ENCODE measurements at places on chromosomes 12 and 14.

- no peak for DNase-seq
These were observed 13.9 kb downstream of the ZDHHC17 start for GRCh38 chr12:76777765-76778216.

- DNase-seq, result no peak
These were observed 212.3 kb upstream of the FOXN3 start for GRCh38 chr14:89629383-89629782.

GRCh38 chr14:71508901-71509300, 423.3 kb upstream of the RGS6 start:
- DNase-seq, result no peak

DNA sequence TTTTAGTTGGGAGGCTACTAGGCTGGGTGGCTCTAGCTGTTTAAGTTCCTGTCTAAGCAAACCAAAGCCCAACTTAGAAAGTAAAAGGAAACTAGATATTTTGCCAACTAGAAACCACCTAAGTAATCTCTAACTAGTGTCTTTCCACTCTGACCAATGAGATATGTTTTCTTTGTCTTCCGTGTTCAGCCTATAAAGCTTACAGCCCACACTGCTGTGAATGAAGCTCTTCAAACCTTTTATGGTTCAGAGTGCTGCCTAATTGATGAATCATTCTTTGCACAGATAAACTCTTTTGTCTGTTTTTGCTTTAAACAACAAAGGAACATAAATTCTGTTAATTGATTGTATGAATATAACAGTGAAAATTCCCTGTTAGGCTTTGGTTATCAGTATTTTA, 66.1 kb downstream of the FUT8 start:
- peak; percentile 61 for DNase-seq

DNA sequence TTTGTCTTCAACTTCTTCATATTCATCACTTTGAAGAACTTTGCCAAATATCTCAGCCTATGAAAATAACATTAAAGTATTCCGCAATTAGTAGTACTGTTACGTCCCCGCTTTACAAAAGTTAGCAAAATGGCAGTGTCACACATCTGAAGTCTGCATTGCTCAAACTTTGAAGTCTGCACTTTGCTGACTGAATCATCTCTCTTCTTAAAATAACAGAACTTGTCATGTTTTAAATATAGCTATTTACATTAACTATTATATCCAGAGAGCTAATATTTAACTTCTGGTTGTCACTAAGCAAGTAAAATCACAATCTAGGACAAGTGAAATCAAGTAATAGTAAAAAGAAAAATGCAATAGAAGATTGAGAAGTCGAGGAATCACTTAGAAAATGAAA, 34.5 kb downstream of the IPO8 start:
- DNase-seq, result peak; percentile 7

GRCh38 chr14:22973217-22974032, 8.9 kb downstream of the AJUBA start:
- DNase-seq, result peak; percentile 81

DNA sequence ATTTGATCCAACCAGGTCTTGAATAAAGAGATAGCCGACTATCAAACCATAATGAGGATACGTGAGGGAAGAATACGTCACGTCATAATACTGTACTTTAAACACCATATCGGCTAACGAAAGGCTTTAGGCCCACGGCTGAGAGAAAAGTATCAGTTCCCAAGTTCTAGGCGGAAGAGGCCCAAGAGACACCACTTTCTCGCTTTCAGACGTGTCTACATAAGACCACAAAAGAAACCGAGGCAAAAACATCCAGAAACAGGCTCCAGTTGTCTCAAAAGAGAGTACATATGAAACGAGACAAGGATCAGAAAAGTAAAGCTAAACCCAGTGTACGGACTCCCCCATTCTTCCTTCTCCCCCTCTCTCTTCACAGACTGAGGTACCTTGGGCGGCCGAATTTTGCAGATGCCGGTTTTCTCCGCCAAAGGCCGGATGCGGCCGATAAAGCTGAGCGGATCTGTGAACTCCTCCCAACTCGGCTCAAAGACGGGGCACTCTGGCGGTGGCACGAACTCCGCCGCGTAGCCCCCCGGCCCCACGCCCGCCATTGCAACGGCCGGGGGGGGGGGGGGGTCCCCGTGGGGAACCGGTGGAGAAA, 479 bp downstream of the KDM5A start:
- DNase-seq, result peak; percentile 32

DNA sequence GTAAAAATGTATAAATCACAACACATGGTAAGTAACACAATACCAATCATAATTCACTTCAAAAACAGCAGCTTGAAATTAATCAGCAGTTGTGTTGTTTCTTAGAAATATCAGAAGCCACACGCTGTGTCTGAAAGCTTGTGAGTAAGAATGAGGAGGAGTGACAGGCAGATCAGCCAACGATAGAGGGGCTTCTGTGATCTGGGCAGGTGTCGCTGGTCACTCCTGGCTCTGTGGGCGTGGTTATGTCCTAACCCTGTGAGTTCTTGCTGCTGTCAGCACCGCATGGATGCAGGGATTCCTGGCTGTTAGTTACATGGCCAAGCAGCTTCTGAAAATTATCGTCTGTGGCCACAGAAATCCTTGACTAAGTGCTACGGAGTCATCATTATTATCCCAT, 123.4 kb downstream of the SLC25A47 start:
- no peak for DNase-seq

- no peak for DNase-seq
These were observed 392.1 kb upstream of the DDHD1 start for GRCh38 chr14:53545217-53545616.

DNA sequence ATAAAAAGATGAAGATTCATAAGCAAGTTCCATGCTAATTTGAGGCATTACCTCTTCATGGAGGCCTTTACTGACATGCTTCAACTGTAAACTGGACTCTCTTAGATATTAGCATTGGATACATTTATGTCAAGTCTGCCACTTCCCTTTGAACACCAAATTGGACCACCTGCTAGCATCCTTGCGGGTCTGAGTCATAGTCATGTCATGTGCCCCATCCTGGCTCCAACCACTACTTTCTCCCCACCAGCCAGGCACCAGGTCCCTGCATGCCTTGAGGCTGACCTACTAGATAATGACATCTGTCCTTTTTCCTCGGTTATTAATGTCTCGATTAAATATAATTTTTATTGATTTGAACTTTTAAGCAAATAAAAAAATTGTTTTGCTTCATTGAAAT, 32.9 kb upstream of the EEA1 start:
- DNase-seq, result no peak

GRCh38 chr12:116969615-116970585, 59.1 kb downstream of the FBXW8 start:
- DNase-seq, result peak; percentile 29

DNA sequence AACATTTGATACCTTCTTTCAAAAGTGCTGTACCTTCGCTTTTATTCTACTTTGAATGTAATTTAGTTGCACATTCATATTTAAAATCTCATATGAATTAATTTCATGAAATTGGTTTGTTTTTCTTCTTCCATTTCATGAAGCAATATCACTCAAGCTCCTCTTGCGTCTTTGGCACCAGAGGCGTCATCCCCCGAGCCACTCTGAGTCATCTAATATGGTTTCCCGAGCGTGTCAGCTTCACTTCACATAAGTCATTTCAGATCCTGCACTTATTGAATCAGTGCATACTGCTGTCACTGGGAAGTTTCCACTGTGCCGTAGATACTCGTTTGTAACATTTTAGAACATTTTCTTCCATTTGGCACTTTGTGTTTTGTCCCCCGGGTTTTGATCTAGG, 105.6 kb downstream of the SLC25A47 start:
- DNase-seq, result peak; percentile 61
